Stimulated activated CD4-positive, alpha-beta T cell treated with anti-CD3 and anti-CD28 coated beads, Interleukin-12 subunit alpha, Interleukin-12 subunit beta, amount 100 ng/mL, for 24 hours (primary cell): ENCODE measurements at places on chromosomes 16 and 17.

DNA sequence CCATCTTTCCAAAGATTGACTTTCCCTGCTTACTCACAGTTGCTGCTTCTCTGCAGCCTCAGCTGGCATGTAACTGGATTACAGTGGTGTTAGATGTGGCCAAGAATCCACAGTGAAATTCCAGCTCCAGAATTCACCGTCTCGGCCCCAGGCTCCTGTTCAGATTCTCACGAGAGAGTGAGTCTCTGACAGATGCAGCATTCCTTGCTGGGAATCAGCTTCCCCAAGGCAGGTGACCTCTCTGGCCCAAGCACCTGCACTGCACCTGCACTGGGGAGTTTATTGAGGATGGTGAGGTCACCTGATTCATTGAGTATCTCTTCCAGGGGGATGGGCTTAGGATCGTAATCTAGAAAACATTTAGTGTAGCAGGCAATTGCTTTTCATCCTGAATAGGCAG, 600.5 kb upstream of the RBFOX1 start:
- DNase-seq = no peak

GRCh38 chr17:50272711-50273653, 1.3 kb upstream of the TMEM92 start:
- DNase-seq = peak; percentile 15

GRCh38 chr16:66318505-66318904, 48.0 kb upstream of the CDH5 start:
- DNase-seq = no peak

DNA sequence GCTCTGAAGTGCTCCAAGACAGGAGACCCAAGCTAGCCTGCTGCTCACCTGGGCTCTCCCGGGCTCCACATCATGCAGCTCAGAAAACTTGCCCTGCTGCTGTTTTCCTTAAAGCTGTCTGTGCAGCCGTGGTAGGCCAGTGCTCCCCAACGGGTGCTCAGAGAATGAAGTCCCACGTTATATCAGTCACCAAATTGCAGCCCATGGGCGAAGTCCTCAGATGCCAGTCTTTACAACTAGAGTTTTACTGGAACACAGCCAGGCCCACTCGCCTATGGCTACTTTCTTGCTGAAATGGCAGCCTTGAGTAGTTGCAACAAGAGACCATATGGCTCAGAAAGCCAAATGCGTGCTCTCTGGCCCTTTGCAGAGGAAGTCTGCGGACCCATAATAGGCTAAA, 6.3 kb downstream of the CREBBP start:
- DNase-seq = no peak

- DNase-seq = no peak
Measured at GRCh38 chr16:10078541-10078949, 103.7 kb downstream of the GRIN2A start.
